ENCODE measurements at places on chromosomes 13 and 19.

DNA sequence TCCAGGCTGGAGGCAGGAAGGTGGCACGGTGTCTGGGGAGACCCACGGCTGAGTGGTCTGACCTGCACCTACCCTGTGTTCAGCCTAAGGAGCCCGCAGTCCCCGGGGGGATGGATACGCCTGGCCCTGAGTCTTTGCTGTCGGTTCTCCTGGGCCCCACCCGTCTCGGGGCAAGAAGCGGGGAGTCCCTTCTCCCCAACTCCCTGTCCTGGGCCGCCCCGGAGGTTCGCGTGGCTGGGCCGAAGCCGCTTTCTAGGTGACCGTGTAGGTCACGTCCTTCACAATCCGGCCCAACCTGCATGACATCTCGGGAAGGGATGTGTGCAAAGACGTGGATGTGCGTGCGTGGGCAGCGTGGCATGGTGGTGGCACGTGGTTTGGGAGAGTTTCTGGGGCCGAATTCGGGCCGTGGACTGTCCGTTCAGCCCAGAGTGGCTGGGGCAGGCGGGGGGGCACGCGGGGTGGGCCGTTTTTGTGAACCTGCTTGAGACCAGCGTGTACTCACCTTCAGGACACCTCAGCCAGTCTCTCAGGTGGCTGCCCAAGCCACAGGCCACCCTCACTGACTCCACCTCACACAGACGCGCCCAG lies 103.3 kb downstream of the PTPRS start:
- DNase-seq = no peak

DNA sequence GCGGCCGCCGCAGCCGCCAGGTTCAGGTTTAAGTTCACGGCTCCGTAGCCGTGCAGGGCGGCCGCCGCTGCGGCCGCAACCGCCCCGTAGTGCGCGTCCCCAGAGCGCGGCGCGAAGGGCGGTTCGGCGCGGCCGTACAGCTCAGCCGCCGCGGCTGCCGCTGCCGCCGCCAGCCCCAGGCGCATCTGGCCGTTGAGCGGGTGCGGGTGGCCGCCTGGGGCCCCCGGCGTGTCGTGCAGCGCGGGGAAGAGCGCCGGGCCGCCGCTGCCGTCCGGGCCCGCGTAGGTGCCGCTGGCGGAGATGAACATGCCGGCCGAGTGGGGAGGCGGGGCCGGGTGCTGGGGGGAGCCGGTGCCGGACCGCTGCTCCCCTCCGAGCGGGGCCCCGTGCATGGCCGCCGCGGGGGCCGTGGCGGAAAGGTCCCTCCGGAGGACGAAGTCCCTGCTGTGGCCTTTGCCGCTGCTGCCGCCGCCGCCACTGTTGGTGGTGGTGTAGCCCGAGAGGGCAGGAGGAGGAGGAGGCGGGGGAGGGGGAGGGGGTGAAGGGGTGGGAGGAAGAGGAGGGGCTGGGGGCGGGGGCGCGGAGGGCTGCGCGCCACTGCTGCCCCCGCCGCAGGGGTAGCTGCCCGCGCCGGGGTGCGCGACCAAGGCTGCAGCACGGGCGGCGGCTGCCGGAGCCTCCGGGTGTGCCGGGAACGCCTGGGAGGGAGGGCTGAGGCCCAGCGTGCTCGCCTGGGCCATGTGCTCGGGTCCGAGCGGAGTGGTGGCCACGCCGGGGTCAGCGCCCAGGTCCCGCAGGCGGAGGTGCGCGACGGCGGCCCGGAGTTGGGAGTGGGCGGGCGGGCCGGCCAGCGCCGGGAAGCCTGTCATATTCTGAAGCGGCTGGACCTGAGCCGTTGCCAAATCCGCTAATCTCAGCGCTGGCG lies 654 bp downstream of the ZIC5 start:
- DNase-seq = no peak

DNA sequence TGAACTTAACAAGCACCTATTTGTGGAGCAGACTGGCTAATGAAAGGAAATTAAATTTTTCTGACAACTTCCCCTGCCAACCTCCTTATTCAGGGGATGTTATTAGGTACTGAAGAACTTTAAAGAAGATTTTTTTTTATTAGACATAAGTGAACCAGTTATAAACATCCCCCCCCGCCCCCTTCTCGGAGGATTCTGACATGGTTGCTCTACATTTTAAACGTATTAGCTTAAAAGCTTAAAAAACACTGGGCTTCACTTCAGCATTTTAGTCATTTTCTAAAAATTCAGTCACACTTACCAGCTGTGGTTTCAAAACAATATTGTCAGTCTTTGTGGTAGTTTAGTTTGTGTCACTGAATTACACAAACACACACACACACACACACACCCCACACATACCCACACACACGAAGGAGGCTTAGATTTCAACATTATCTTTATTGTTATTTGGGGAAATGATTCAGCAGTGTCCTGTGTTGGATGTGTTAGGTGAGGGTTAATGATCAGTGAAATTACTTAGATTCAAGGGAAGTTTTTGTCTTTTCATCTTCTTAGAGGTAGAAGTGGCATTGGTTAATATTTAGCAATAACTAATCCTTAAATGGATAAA lies 145.7 kb downstream of the PCCA start:
- no peak for DNase-seq

GRCh38 chr19:436413-436950 lies 24.4 kb downstream of the SHC2 start:
- DNase-seq = no peak

- no peak for DNase-seq
Observed at GRCh38 chr13:70223911-70224310, 115.7 kb upstream of the KLHL1 start.

DNA sequence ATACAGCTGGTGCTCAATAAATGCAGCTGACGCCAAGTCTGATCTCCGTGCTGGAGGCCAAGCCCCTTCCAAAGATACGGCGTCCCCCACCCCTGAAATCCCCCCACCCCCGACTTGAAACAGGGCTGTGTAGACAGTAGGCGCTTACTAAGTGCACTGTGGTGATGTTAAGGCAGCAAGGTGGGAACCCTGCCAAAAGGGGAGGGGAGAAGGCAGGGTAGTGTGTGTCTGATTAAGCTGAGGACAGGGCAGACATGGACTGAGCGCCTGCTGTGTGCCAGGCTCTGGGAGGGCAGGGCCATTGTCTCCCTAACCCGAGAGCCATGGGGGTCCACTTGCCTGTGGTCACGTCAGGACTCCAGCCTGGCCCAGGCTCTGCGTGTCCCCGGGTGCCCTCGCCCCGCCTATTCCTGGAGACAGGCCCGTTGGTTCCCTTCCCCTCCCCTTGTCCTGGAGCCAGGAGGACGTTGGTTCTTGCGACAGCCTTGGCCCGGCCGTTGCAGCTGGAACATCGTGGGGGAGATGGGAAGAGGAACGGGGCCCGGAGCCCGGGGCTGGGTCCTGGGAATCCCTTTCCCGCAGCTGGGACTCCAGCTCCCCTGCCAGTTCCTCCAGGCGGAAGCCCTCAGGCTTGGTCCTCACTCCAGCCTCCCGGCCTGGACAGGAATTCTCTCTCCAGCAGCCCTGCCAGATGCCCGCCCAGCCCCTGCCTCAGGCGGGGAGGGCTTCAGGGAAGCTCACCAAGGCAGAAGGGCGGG lies 1.7 kb upstream of the ELANE start:
- peak; percentile 94 for DNase-seq

- DNase-seq = no peak
Observed at GRCh38 chr13:44421853-44422525, 48.4 kb downstream of the SERP2 start.

- DNase-seq = no peak
Observed at GRCh38 chr13:23074075-23074828, 106.5 kb upstream of the SGCG start.

DNA sequence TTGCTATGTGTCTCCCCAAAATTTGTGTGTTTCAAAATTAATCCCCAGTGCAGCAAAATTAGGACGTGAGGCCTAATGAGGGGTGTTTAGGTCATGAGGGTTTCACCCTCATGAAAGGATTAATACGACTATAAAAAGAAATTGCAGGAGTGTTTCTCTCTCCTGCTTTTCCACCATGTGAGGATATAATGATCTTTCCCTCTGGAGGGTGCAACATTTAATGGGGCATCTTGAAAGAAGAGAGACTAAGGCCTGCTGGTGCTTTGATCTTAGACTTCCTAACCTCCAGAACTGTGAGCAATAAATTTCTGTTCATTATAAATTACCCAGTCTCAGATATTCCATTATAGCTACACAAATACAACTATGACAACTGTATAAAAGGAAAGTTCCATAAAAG lies 183.2 kb downstream of the MYO16 start:
- no peak for DNase-seq

- DNase-seq = no peak
Observed at GRCh38 chr13:109043636-109044035, 414.2 kb downstream of the MYO16 start.

DNA sequence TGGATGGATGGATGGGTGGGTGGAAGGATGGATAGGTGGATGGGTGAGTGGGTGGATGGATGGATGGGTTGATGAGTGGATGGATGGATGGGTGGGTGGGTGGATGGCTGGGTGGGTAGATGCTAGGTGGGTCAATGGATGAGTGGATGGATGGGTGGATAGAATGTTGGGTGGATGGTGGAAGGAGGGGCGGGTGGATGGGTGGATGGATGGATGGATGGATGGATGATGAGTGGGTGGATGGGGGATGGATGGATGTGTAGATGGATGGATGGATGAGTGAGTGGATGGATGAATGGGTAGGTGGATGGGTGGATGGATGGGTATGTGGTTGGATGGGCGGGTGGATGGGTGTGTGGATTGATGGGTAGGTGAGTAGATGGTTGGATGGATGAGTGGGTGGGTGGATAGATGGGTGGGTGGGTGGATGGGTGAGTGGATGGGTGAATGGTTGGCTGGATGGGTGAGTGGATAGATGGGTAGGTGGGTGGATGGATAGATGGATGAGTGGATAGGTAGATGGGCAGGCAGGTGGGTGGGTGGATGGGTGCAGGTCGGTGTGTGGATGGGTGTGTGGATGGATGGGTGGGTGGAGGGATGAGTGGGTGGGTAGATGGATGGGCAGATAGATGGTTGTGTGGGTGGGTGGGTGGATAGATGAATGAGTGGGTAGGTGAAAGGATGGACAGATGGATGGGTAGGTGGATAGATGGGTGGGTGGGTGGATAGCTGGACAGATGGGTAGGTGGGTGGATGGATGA lies 4.4 kb upstream of the SHC2 start:
- no peak for DNase-seq

DNA sequence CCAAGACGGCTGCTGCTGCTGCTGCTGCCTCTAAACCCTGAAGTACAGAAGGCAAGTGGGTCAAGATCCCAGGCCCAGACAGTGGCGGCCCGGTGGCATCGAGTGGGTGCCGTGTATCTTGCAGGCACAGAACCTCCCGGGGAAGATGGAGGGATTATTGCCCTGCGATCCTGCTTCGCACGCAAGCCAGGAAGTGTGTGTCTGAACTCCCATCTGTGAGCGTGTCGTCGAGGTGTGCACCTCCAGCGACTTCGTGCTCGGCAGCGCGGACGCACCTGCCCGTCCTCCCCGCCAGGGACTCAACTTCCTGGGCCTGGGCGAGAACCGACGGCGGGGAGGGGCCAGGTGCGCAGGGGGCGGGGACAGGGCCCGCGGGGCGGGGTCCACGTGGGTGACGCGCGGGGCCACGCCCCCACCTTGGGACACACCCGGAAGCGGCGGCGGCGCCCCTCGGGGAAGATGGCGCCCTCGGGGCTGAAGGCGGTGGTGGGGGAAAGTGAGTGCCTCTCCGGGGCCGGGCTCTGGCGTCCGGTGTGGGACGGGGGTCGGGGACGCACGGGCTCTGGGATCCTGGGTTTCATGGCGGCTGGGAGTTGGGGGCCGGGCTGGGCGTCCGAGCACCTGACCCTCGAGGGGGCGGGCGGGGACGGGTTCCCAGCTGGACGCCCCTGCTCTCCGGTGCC lies at the start of gene STXBP2:
Gene STXBP2, plus strand, starts transcription at position 420 of the 683 bp plus-strand sequence. Its CDS starts 40 bp downstream, at position 460.
- no peak for DNase-seq

GRCh38 chr19:45641274-45642105 lies 2.3 kb upstream of the EML2 start:
- no peak for DNase-seq

DNA sequence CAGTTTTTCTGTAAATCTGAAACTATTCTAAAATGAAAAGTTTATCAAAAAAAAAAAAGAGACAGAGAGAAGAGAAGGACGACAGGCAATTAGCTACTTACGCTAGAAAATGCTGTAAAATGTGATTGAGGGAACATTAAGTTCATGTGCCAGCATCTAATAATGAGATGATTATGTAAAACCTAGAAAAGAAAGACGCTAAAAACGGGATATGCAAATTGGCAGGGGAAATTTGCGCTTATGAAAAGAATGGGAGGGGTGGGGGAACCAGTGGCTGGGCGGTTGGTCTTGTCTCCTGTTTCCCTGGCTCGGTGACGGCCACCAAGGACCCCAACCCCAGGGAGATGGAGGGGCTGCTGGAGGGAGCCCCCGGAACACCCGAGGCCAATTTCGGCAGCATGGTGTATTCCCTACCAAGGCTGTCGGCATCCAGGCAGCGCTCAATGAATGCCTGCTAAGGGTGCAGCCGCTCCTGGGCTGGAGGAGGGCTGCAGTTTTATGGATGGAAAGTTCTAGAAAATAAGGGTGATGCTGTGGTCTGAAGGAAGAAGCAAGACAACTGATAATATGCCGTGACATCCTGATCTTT lies 34.2 kb downstream of the GNG7 start:
- no peak for DNase-seq

DNA sequence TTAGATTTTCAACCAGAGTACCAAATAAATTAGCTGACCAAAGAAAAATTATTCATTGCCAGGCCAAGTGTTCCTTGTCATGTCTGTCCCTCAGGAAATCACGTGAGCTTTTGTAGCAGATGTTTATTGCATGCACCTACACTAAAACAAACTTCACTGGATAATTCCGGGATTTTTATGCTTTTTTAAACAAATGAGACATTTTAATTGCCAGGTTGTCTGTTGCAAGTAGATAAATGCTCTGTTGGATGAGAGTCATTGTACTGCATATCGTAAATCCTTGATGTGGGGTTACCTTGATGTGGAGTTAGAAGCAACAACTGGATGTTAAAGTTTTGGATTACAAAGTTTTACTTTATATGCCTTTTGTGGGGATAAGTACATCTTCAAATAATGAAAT lies 1187.7 kb upstream of the PCDH9 start:
- no peak for DNase-seq

GRCh38 chr19:32976223-32976805 lies 4.3 kb downstream of the FAAP24 start:
- peak; percentile 51 for DNase-seq

DNA sequence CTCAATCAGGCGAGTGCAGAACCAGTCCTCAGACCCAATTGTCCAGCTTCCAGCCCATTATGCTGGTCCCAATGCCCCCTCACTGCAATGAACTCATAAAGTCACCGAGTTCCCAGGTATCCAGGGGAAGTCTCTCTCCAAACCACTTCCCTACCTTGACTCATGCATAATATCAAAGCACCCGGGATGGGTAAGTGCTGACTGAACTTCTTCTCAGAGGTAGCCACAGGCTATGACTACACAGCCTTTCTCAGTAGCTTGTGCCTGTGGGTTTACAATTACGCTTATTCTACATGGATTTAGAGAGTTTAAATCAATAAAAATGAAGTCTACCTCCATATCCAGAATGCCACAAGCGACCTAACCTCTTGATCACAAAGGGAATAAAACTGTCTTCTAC lies 1.7 kb upstream of the C13orf42 start:
- no peak for DNase-seq

GRCh38 chr19:29675120-29675649 lies 9.9 kb downstream of the PLEKHF1 start:
- no peak for DNase-seq

Data from fibroblast of the conjunctiva (primary cell).